ENCODE measurements at places on chromosomes 3 and 15.

DNA sequence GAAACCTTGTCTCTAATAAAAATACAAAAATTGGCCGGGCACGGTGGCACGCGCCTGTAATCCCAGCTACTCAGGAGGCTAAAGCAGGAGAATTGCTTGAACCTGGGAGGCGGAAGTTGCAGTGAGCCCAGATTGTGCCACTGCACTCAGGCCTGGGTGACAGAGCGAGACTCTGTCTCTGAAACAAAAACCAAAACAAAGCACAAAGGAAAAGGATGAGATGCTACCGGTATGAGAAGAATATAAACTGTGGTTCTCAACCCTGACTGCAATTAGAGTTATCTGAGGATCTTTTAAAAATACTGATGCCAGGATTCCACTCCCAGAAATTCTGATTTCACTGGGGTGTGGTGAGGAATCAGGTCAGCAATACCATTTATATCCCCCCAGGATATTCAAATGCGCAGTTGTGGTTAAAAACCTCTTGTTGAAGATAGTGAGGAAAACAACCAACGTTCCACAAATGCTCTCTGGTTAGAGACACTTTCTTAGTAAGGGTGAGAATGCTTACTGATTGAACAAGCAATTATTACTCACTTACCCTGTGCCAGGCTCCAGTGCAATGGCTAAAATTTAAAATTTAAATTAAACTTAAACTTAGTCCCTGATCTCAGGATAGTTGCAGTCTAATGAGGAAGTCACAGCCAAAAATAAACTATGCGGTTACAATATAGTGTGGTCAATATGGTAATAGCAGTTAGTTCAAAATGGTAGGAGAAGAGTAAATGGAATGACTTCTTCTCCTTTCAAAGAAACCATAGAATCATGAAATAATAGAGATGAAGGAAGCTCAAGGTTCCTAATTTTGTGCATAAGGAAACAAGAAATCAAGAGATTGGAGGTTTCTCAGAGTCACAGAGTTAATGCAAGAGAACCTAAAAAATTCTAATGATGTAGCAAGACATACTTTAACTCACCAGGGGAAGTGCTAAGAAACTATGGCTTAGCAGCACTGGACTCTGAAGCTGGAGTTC is 109.5 kb downstream of the SSR3 start:
- no peak for DNase-seq

DNA sequence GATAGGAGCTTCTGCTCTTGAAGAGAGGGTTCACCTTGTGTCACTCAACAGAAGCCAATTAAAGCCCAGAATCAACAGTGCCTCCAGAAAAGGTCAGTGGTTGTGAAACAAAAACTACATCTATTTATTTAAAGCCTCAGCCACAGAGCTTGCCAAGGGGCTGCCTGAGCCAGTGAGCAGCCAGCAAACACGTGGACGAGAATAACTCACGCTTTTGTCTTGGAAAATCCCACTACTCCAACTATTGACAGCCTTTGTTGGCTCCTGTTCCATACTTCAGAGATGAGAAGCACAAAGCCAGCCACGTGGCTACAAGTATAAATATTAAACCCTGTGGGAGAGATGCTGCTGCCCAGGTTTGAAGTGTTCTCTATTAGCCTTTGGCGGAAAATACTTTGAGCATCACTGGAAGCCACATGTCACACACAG is 10.3 kb downstream of the GPR156 start:
- DNase-seq = no peak

DNA sequence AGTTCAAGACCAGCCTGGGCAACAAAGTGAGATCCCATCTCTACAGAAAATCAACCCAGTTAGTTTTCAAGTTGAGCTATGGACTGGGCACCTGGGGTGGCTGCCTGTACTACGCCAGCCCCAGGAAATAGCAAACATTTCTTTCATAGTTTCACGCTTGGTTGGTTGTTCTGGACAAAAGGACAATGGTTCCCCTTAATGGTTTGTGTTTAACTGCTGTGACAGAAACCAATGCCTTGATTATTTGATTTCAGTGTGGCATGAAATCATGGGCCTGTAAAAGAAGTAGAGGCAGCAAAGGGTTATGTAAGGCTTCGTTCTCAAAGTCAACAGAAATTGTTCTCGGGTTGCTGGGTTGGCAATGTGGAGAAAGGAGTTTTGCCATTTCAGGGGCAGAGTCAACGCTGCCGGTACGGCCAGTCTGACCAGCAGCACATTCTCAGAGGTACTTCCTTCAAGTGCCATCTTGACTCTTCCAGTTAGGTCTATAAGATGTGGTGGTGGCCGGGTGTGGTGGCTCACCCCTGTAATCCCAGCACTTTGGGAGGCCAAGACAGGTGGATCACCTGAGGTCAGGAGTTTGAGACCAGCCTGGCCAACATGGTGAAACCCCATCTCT is 12.7 kb downstream of the LCMT2 start:
- DNase-seq = no peak

DNA sequence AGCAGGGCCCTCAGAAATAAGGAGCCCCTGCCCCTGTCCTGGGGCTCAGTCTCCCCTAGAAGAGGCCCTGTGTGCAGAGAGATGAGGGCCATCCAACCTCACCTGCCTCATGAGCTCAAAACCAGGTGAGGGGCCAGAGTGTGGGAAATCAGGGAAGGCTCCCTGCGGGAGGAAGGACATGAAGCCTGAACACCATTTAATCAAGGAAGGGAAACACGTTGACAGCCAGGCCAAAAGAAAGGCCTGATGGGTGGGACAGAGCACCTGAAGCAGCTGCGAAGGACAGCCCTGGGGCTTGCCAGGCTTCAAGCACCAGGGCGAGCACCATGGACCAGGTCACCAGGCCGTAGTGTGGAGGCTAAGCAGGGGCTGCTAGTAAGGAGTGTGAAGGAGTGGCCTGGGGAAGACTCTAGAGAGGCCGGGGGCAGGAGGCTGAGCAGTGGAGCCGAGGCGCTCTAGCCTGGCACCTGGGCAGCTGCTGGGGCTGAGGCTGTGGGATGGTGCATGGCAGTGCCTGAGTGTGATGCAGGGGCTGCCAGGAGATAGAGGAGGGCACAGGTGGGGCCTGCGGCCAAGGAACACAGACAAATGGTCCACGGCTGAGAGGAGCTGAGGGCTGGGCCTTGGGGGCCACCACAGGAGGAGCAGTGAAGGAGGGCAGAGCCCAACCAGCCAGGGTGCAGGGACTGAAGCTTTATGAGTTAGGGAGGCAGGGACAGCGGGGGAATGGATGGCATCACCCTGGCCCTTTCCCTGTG is 16.1 kb downstream of the ACAA1 start:
- no peak for DNase-seq

GRCh38 chr15:90882781-90883525 is 1.4 kb upstream of the FES start:
- DNase-seq = no peak

- no peak for DNase-seq
Observed at GRCh38 chr3:124118397-124118796, 126.5 kb upstream of the ROPN1 start.

DNA sequence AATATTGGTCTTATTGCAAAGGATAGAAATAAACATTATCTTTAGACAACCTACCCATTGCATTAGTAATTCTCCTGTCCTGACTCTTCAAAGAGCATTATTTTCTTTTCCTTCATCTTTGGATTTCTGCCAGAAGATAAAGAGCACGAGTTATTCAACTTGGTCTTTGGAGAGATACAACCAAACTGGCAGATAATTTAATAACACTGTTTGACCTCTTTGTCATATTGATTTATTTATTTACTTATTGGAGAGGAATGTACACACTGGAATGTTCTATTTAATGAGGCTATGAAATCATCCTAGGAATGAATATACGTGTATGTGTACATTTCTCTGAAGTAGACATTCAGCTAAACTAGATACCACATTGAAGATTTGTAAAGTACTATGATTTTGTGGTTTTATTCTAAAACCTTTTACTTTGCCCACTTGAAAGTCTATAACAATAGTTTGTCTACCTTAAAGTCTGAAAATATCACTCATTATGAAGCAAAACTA is 462.1 kb downstream of the C3orf38 start:
- no peak for DNase-seq

- no peak for DNase-seq
Observed at GRCh38 chr3:187132666-187133065, 6.6 kb downstream of the RPL39L start.

GRCh38 chr15:88036154-88036839 is 220.2 kb downstream of the NTRK3 start:
- DNase-seq = no peak

DNA sequence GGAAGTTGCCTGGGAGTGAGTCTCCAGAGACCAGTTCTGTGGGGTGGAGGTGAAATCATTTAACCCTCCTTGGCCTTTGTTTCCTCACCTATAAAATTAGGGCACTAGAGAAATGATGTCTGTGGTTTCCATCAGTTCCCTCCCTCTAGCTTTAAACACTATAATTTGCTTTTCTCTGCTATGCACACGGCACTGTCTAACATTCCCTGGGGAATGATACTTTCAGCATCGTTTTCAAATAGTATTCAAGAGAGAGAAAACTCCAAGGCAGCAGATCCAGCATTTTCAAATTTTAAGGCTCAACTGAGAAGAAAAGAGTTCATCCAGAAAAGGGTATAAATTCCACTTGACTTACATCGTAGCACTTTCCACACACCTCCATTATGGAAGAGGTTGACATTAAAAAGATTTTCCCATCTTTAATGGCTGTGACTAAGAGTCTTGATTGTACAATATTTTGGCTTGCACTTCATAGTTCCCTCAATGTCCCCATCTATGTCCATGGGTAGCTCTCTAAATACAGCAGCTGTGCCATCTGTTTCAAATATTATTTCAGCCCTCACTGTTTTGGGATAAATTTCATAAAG is 137.7 kb upstream of the ZPLD1 start:
- no peak for DNase-seq

DNA sequence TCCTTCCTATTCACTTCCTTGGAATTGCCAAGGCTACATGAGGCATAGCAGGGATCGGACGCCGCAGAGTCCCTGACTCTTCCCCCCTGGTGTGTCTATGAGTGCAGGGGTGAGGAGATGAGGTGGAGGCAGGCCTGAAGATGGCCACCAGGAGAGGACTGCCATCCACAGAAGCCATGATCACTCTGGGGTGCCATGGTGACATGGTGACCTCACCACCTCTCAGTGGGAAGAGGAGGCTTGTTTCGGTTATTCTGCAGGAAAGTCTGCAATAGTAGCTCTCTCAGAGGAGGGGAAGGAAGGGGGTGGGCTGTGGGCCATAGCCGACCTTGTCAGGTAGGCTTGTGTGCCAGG is 57.0 kb upstream of the LIMD1 start:
- DNase-seq = no peak

DNA sequence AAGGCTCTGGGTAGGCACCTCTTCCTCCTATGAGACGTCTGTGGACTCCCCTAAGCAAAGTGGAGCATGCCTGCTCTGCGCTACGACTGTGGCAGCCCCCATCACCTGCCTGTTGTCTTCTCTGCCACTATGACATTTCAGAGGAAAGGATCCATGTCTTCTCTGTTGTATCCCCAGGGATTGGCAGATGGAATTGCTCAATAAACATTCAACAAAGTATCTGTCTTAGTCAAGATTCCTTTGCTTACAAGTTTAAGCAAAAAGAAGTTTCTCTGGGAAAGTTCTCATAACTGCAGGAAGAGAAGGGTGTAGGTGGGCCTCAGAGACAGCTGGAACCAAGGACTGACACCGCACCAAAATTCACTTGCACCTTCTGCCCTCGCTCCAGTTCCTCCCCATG is 34.3 kb downstream of the AMOTL2 start:
- no peak for DNase-seq

DNA sequence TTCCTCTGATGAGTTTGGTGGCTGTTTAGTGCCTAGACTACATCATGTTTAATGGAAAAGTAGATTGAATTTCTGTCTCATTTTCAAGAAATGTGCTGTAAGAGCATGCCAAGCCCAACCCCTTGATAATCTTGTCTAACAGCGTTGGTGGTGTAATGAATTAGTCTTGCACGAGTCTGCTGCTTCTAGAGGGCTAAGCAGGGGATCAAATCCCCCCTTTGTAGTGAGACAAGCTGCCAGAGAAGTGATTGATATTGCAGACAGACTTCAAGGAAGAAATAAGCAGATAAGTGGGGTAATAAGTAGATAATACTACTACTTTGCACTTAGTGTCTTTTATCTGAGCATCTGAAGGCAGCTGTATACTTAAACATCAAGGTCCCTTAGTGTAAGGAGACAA is 141.4 kb downstream of the TP63 start:
- DNase-seq = no peak

DNA sequence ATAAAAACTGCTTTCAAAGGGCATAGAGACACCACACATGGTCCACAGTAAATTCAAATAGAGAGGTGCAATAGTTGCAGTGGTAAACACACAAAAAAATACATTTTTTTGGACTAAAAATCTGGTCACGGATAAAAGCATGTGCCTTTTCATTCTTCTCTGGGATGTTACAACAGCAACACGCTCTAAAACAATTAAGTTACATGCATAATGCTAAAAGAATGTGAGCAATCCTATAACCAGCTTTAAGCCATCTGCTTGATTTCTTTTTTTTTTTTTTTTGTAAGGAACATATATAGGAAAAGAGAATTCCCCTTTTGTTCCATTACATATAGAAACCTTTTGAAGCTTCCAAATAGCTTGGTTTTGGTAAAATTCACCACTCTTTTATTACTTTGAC is 20.0 kb downstream of the WNT5A start:
- no peak for DNase-seq

DNA sequence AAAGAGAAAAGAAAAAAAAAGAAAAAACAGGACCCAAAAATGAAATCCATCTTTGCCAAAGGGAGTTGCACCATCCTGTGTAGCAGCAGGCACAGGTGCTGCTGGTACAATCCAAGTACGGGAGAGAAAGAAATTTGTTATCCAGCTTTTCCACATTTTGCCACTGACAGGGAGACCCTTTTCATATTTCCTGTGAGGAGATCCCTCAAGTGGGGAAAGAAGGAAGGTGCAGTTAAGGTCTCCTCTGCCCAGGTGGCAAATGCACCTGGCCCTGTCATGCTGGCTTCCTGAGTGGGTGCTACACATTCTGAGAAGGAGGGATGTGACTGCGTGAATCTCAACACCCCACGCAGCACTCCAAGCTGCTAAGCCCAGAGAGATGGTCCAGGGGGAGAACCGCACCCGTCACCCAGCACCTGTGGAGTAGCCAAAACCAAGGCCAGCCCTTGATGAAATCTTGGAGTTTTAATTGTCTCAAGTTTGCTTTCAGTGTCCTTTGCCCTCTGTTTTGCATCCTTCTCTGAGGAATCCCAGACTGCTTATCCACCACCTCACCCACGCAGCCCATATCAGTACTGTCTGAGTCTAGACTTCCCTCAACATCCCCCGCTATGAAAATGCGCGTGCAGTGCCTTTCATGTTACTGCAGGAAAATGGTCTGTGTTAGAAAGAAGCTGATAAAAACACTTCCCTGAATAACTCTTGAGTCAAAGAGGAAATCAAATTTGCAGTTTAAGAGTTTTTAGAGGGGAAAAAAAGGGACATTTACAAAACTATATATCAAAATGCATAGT is 141.9 kb upstream of the THBS1 start:
- no peak for DNase-seq

- no peak for DNase-seq
Observed at GRCh38 chr3:52423173-52423572, 21.7 kb downstream of the SEMA3G start.

GRCh38 chr3:64108231-64108630 is 84.9 kb upstream of the PSMD6 start:
- no peak for DNase-seq

- DNase-seq = no peak
Observed at GRCh38 chr3:159982442-159982974, 6.1 kb upstream of the IL12A start.

Data from activated CD8-positive, alpha-beta memory T cell treated with anti-CD3 and anti-CD28 coated beads for 1 hour (primary cell).